AG04450 (cell line): ENCODE measurements at places on chromosomes 2 and 18.

- no peak for DNase-seq
Observed at GRCh38 chr2:40118622-40119021, 333.3 kb downstream of the SLC8A1 start.

- no peak for DNase-seq
Observed at GRCh38 chr2:117774716-117775115, 39.8 kb upstream of the DDX18 start.

- DNase-seq = no peak
Observed at GRCh38 chr2:30428827-30429461, 18.1 kb upstream of the LCLAT1 start.

- DNase-seq = no peak
Observed at GRCh38 chr18:44098551-44099098, 582.1 kb upstream of the SETBP1 start.

DNA sequence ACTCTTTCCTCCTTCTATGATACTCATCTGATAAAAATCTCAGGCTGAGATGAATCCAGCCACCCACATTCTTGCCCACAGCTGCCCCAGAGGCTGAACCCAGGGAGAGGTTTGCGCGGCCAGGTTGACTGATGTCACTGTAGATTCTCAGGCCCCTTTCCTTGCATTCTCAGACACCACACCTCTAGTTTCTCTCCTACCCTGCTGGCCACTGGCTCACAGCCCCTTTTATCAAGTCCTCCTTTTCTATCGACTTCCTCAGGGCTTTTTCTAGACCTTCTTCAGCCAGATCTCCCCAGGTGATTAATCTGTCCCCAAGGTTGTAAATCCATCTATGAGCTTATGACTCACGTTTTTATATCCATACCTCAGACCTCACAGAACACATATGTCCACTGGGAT is 99.8 kb downstream of the TACR1 start:
- DNase-seq = no peak

- DNase-seq = no peak
Observed at GRCh38 chr2:235599596-235600338, 105.9 kb downstream of the AGAP1 start.

GRCh38 chr2:152440460-152440859 is 105.5 kb downstream of the FMNL2 start:
- no peak for DNase-seq

DNA sequence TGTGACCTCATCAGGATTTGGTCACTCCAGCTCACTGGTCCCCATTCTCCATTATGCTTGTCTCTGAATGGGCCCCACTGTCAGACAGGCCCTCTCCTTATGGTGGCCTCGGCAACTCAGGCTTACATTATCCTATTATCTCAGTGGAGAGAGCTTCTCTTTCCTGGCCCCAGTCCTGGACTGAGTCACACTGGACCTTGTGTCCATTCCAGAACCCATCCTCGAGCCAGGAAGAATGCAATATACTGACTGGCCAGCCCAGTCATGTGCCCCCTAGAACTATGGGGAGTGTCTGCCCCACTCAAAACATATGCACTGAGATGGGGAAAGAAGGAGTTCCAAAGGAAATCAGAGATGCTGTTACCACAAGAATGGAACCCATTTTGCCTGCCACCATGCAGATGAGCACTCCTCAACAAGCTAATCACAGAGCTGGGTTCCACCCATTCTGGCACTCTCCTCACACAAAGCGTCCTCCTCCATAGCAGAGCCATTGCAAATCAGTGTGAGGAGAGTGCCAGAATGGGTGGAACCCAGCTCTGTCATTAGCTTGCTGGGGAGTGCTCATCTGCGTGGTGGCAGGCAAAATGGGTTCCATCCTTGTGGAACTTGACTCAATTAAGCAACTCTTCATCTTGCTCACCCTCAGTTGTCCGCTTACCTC is 71.9 kb downstream of the CHRNA1 start:
- no peak for DNase-seq

GRCh38 chr2:65869296-65869695 is 436.9 kb upstream of the SPRED2 start:
- DNase-seq = no peak

DNA sequence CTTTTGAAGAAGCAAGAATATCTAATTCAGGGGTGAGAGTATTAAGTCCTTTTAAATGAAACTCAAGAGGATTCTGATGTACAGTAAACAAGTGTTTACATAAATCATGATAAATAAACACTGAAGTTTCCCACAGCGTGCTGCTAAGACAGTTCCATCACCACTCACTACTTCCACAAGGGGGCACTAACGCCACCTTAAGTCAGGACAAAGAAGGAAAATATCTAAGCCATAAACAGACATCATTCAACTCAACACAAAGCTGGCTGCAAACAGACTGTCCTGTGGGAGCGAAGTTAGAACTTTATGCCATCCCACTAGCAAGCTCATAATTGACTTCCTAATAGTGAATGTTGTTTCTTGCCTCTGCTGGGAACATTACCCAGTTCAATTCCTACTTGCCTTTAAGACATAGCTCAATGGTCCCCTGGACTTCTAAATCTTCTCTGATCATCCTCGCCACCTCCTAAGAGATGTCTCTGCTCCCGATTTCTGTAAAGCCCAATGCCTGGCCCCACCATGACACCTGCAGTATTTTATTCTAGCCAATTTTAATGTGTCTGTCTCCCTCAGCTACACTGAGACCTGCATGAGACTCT is 36.5 kb downstream of the MRPL44 start:
- DNase-seq = peak; percentile 53

GRCh38 chr2:156347431-156347830 is 14.9 kb upstream of the NR4A2 start:
- DNase-seq = no peak

GRCh38 chr18:35484034-35484433 is 13.7 kb downstream of the INO80C start:
- no peak for DNase-seq

GRCh38 chr18:46237891-46238290 is 133.7 kb downstream of the HAUS1 start:
- DNase-seq = no peak

DNA sequence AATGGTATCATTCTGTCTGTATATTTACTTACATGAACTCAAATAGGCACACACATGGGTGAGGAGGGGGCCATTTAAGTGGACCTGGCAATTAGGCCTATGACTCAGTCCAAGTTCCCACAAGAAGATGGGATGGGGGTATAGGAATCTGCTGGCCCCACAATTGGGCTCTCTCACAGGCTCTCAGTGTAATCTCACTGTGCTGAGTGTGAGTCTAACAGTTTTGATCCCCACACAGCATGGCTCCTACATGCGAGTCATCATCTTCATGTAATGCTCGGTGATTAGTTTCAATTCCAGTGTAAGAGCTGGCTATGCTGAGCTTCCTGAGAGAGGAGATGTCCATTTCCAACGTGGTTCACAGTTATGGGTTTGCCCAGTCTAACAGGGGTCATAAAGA is 114.0 kb downstream of the GATA6 start:
- DNase-seq = no peak

DNA sequence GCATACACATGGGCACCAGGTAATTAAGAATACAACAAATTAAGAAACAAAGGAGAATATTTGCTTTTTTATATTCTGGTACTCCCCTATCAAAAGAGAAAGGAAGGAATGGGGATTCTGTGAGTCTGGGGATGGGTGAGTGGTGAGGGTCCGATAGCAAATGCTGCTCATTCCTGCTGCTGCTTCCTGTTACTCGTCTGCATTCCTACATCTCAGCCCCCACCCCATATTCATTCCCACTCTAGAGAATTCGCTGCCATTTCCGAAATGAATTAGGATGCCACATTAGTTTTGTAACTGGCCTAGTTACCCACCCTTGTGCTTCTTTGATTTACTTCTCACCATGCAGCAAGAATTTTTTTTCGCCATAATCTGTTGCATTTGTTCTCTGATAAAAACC is 1905.3 kb upstream of the PIK3C3 start:
- DNase-seq = no peak

DNA sequence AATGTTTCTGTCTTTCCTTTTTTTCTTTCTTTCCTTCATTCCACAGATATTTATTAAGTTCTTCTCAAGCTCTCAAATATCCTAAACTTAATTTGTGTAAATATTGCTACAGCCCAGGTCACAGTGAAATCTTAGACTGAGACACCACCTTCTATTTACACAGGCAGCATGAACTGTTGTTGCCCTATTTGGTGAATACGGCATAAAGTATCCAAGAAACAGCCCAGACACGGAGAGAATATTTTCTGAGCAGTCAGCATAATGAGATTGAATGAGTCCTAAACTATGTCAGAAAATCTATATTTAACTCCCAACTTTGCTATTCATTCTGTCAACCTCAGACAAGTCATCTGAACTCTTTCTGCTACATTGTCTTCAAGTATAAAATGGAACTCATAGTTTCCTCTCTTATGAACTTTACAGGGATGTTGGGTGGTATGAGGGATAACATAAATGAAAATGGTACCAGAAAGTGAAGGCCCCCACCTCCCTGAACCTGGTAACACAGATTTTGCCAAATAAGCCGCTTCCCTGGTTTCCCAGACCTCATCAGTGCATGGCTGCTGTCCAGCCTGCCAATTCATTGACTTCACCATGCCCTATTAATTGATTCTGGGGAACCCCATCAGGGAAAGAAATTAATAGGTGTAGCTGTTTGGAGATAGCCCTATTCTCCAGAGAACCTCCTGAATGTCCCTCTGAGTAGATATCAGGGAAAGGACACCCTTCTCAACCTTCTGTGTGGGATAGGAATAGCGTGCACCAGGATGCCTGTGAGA is 235.9 kb downstream of the SETBP1 start:
- no peak for DNase-seq

DNA sequence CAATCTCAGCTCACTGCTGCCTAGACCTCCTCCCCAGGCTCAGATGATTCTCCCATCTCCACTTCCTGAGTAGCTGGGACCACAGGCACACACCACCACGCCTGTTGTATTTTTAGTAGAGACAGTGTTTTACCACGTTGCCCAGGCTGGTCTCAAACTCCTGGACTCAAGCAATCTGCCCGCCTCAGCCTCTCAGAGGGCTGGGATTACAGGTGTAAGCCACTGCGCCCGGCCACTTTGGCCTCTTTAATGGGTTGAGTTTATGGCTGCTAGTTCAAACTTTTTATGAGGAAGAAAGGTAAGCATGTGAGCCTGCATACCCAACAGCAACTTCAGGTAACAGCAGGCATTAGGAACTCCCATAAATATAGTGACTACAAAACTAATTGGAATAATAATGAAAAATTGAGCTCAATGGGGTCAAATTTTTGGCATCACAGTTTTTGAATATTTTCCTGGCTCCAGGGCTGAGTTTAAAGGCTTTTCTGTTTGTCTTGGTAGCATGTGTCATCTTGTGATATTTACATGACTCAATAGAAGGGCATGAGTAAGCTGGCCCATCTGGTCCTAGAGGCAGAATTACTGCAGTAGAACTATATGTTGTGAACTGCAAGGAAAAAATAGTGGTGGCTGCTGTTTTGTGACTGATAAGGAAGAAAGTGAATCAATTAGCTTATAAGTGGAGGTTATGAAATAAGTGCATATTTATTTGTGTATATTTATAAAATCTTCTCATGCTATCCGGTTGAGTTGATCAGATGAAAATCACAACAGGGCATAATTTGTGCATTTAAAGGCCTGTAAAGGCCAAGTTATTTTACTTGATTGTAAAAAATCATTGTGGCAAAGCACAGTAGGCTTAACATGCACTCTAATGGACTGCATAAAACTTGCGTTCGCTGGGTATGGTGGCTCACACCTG is 24.8 kb downstream of the GALM start:
- peak; percentile 84 for DNase-seq

DNA sequence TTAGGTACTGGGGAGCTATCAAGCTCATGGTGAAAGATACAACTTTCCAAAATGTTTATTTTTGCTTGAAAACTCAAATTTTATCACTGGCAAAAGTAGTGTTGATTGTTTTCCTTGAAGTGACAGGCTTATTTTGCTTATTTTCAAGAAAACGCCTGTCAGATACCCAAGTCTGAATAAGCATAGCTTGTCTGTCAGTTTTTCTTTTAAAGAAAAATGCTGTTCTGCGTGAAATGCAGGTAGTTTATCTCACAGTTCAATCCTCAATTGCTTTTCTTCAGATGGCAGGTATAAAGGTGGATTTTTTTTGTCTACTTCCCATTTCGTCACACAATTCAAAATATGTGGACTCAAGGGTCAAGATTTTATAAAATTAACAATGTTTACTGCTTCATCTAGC is 102.6 kb upstream of the SLC38A11 start:
- no peak for DNase-seq

- DNase-seq = no peak
Observed at GRCh38 chr18:48785091-48785614, 165.6 kb downstream of the SMAD7 start.

DNA sequence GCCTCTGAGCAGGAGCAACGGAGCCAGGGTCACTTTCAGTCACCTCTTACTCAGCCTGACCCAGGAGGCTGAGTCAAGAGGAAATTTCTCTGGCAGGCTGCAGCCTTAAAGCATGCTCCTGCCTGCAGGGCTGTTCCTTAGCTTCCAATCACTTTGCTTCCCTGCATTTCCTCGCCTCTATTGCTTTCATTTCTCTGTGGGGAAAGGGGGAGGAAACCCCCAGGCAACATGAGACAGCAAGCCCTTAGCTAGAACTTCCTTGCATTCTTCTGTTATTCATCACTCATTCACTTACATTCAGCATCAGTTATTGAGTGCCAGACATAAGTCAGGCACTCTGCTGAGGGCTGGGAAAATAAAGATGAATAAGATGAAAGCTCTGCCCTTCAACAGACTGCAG is 13.0 kb downstream of the XDH start:
- peak; percentile 69 for DNase-seq

GRCh38 chr18:11994703-11995444 is 13.6 kb downstream of the IMPA2 start:
- DNase-seq = no peak

- no peak for DNase-seq
Observed at GRCh38 chr18:3671176-3671575, 221.2 kb downstream of the TGIF1 start.

- no peak for DNase-seq
Observed at GRCh38 chr2:72695676-72696075, 130.2 kb downstream of the EXOC6B start.

GRCh38 chr2:83528767-83529166 is 930.3 kb downstream of the SUCLG1 start:
- DNase-seq = no peak

GRCh38 chr2:170689481-170689880 is 25.7 kb upstream of the SP5 start:
- DNase-seq = no peak

DNA sequence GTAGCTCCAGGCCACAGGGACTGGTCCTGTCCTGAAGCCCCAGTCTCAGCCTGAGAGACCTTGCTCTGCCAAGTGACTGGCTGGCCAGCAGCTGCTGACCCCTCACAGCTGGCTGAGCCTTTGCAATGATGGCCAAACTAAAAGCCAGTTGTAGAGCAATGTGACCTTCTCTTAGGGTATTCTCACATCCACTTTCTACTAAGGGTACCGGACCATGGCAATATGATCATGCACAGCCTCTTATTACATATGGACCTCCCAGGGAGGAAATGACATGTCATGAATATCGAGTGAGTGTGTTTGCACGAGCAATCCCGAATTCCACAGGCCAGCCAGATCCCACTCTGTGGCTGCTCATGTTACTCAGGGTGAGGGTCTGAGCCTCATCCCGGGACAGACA is 213.9 kb downstream of the VAPA start:
- no peak for DNase-seq

- DNase-seq = no peak
Observed at GRCh38 chr2:48984922-48985321, 169.4 kb downstream of the FSHR start.

- DNase-seq = no peak
Observed at GRCh38 chr2:191272064-191272463, 26.9 kb downstream of the MYO1B start.
